Globus pallidus (tissue), 1 donor: ENCODE measurements at places on chromosomes 5 and 9.

GRCh38 chr5:39140558-39141168 lies 66.5 kb upstream of the RICTOR start:
- no peak for DNase-seq

GRCh38 chr5:142280066-142281007 lies 44.5 kb downstream of the SPRY4 start:
- DNase-seq = no peak

DNA sequence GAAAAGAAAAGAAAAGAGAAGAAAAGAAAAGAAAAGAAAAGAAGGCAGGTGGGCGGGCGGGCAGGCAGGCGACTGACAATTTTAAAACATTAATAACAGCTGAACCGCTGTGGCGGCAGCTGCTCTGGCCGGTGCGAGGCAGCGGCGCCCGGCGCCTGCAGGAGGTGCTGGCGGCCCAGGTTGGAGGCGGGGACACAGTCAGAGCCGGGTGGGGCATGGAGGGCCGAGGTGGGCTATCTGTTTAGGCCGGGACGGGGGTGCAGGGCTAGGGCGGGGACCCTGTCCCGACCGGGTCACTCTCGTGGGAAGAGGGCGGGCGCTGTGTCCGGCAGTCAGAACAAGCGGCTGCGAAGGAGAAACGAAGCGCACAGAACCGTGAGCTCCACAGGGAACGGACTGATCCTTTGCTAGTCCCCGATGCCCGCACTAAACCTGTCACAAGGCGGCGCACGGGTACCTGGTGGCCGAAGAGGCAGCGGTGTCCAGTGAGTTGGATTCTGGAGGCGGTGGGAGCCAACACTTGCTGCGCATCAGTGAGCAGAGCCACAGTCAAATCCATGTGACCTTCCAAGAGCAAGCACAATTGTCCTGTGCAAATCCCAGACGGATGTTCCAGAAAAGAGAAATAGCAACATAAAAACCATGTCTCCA lies 13.6 kb upstream of the ALDOB start:
- DNase-seq = peak; percentile 64

- DNase-seq = no peak
Observed at GRCh38 chr5:146273109-146273508, 65.5 kb upstream of the POU4F3 start.

DNA sequence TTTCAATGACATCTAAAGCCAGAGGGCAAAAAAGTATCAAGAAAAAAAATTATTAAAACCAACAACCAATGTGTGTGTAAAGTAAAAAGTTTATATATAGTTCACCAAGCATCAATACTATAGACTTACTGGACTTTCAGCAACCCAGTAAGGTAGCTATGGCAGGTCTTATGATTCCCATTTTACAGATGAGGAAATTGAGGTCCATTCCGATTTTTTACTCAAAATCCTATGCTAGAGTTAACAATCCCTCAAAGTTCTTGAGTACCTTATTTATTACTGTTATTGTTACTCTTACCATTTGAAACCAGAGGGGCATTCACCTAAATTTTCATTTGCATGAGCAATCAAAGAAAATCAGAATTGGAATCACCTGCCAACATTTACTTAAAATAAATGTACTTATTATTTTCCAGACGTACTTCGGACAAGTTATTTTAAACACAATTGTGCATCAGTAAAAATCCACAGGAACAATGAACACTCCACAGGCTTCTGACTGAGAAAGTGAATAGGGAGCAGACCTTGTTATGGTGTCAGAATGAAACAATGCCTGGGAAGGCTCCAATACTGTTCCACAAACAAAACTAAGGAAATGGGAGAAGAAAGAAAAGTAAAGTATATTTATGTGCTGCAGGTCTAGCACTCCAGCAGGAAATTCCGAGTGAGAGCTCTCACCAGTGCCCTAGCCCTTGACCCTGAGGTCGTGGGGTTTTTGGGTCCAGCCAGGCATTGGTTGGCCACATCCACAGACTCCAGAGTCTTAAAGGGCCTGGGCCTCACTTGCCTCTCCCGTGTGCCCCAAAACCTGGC lies 229.9 kb downstream of the PIK3R1 start:
- no peak for DNase-seq
